Large intestine (tissue), 12 donors: ENCODE measurements at places on chromosomes 2 and 18. TPM values are rescaled to one million over a fixed set of nuclear protein-coding genes. Genes with fewer than 3 reads are reported as not detected.

- DNase-seq, result no peak
Measured at GRCh38 chr2:64533882-64534281, 9.8 kb downstream of the AFTPH start.

- DNase-seq, result no peak
Measured at GRCh38 chr2:39872748-39873147, 93.7 kb upstream of the THUMPD2 start.

The EDAR gene
- 2.0 TPM for polyA plus RNA-seq

DNA sequence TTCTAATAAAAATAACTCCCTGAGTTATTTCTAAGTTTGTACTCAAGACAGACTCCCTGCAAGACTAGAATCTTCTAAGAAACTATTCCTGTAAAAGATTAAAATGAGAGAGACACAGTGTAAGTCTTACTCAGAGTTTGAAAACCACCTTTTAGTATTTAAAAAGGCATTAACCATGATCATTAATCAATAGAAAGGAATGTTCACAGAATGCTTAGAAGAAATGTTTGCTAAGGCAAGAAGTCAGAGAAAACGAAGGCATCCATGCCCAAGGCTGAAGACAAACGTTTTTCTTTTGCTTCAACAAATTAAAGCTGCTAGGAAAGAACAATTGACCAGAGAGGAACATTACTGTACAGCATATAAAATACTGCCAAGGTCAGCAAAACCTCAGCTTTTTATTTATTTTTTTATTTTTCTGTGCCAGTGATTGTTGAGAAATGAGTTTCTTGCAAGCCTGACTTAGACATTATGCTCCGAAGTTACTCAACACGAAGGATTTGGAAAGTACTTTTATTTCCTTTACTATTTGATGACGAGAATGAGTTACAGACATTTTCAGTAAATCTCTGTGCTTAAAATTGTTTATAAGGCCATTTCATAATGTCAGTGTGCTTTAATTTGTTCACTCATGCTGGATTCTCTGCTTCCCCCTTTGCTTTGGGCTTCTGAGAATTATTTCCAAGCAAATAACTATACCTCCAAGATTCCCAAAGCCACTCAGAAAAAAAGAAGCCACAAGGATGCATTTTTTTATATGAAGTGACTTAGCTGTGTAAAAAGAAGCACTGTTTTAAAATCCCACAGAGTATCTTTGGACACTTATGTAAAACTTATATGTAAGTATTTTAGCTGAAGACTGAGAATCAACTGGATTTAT lies 20.5 kb downstream of the RND3 start:
- no peak for DNase-seq

The LIMS3 gene
- polyA plus RNA-seq, result 2.2 TPM

DNA sequence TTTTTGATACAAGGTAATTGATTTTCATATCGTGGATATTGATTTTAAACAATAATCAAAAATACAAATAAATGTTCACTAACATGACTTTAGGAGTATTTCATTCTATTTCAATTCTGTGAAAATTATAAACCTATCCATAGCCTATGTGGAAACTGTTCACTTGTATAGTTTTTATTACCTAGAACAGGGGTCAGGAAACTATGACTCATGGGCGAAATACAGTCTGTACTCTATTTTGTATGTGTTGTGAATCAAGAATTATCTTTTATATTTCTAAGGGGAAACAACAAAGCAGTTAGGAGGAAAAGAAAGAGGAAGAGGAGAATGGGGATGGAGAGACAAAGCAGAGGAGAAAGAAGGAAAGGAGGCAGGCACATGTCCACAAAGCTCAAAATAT lies 181.7 kb upstream of the VRK2 start:
- no peak for DNase-seq

GRCh38 chr2:72293620-72294019 lies 146.0 kb upstream of the CYP26B1 start:
- DNase-seq, result no peak

- DNase-seq, result no peak
Measured at GRCh38 chr2:137525641-137526190, 438.6 kb upstream of the HNMT start.

DNA sequence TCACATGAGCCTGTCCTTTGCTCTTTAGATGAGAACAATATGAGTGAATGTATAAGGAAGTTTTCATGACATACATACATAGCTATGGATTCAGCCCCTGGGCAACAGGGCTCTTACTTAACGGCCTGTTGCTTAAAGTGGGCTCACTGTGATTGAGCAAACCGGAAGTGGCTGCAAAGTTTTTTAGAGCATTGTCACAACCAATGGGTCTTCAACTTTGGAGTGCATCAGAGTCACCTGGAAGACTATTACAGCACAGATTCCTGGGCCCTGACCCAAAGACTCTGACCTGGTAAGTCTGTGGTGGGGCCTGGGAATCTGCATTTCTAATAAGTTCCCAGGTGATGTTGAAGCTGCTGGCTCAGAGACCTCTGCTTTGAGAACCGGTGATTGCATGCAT lies 106.3 kb upstream of the SEC11C start:
- DNase-seq, result no peak

The FEV gene
- polyA plus RNA-seq, result 11.9 TPM

GRCh38 chr18:37552286-37552685 lies 13.3 kb downstream of the CELF4 start:
- no peak for DNase-seq

- no peak for DNase-seq
Measured at GRCh38 chr2:186477790-186478189, 8.3 kb upstream of the ZC3H15 start.

GRCh38 chr18:21550510-21550970 lies 50.0 kb downstream of the ESCO1 start:
- DNase-seq, result peak; percentile 9
